ENCODE measurements at places on chromosomes 16 and 17.
A peak's percentile ranks its signal among the peaks of the same experiment; 100 is the strongest.

GRCh38 chr17:55110521-55110920 lies 142.0 kb downstream of the STXBP4 start:
- no peak for DNase-seq
- H3K36me3 ChIP-seq, result peaks cover 17% of the 10 kb centered on the region
- no peaks in the 10 kb centered on the region for H3K27me3 ChIP-seq
- H3K27ac ChIP-seq, result no peak overlapping the region
- no peak overlapping the region for H3K4me3 ChIP-seq

GRCh38 chr17:37440424-37440823 lies 33.7 kb downstream of the TADA2A start:
- H3K27ac ChIP-seq, result no peak overlapping the region
- no peak overlapping the region for H3K4me3 ChIP-seq
- peaks cover 92% of the 10 kb centered on the region for H3K36me3 ChIP-seq
- no peak for DNase-seq

GRCh38 chr17:42276609-42277341 lies 584 bp upstream of the STAT5B start:
- H3K27me3 ChIP-seq, result no peaks in the 10 kb centered on the region
- peaks cover 54% of the 10 kb centered on the region for H3K4me1 ChIP-seq
- H3K4me3 ChIP-seq, result peak overlapping the region; percentile 86
- DNase-seq, result peak; percentile 69

DNA sequence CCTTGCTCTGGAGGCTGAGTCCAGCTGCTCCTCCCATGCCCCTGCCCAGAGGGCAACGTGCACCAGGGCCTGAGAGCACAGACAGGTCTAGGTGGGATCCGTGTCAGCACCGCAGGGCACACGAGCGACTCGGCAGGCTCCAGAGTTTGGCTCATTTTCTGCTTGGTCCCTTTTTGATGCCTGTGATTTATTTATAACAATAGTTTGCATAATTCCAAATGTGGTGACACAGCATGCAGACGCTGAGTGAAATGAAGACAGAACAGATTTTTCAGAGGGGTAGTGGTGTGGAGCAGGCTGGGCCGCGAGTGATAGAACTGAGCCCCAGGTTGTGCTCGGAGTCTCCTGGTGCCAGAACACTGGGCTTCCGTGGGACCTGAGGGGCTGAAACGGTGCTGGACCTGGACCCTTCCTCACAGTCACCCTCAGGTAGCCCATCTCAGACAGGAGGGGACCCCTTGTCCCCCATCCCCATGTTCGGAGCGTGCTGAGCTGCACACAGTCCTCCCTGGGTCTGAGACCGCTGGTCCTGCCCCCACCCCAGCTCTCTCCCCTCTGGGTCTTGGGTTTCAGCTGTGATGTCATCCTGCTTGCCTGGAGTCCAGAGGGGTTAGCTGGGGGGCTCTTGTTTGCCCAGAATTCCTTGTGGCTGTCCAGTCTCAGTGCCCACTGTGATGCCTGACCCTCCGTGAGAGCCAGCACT lies 95.9 kb downstream of the METRNL start:
- no peak overlapping the region for H3K27ac ChIP-seq
- H3K4me3 ChIP-seq, result no peak overlapping the region
- H3K4me1 ChIP-seq, result no peaks in the 10 kb centered on the region
- H3K27me3 ChIP-seq, result peaks cover 2% of the 10 kb centered on the region
- no peaks in the 10 kb centered on the region for H3K36me3 ChIP-seq

DNA sequence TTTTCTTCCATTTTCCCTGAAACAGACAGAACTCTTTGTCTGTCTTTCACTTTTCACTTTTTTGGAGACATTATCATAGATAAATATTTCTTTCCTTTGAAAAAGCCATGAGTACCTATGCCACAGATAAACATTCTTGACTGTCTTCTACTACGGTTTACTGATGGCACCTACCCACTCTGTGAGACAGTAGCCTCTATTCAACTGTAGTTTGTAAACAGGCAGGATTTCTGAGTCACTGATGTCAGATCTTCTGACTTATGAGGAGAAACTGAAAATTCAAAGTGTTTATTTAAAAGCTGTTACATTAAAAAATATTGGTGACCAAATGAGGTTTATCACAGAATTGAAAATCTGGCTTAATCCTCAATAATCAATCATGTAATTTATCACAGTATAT lies 658.4 kb downstream of the TOX3 start:
- DNase-seq, result no peak
- no peak overlapping the region for H3K4me3 ChIP-seq
- no peaks in the 10 kb centered on the region for H3K27me3 ChIP-seq
- no peaks in the 10 kb centered on the region for H3K4me1 ChIP-seq
- no peak overlapping the region for H3K27ac ChIP-seq

DNA sequence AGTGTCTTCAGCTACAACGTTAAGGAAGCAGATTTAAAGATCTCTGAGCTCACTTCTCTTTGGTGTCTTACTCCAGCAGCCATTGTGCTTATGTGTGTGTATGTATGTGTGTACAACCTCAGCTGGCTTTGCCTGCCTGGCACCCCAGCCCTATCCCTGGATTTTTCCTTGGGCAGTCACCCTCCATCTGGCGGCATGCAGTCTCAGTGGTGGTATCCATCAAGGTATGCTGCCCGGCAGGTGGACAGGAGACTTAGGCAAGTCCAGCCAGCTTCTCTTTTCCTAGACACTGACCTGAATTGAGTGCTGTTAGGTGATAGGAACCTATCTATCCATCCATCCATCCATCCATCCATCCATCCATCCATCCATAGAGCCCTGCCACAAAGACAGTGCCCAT lies 280.8 kb upstream of the CCL2 start:
- H3K36me3 ChIP-seq, result no peaks in the 10 kb centered on the region
- H3K27ac ChIP-seq, result no peak overlapping the region
- H3K4me1 ChIP-seq, result peaks cover 1% of the 10 kb centered on the region
- no peak for DNase-seq
- no peak overlapping the region for H3K4me3 ChIP-seq
